ENCODE measurements at places on chromosomes 11 and 22.

DNA sequence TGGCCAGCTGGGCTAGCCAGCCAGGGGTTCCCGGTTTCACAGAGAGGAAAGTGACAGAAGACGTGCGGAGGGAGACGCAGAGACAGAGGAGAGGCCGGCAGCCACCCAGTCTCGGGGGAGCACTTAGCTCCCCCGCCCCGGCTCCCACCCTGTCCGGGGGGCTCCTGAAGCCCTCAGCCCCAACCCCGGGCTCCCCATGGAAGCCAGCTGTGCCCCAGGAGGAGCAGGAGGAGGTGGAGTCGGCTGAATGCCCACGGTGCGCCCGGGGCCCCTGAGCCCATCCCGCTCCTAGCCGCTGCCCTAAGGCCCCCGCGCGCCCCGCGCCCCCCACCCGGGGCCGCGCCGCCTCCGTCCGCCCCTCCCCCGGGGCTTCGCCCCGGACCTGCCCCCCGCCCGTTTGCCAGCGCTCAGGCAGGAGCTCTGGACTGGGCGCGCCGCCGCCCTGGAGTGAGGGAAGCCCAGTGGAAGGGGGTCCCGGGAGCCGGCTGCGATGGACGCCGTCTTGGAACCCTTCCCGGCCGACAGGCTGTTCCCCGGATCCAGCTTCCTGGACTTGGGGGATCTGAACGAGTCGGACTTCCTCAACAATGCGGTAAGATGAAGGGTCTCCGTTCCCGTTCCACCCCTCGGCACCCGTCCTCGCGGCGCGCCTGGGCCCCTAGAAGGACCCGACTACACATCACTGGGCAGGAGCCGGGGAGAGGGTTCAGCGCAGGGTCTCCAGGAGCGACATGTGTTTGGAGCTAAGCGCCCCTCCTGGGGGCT is at the start of gene CREB3L1:
CREB3L1 (plus strand) TSS at position 41 of the 765 bp plus-strand sequence; CDS start at position 491, 450 bp downstream.
- no peak for DNase-seq

DNA sequence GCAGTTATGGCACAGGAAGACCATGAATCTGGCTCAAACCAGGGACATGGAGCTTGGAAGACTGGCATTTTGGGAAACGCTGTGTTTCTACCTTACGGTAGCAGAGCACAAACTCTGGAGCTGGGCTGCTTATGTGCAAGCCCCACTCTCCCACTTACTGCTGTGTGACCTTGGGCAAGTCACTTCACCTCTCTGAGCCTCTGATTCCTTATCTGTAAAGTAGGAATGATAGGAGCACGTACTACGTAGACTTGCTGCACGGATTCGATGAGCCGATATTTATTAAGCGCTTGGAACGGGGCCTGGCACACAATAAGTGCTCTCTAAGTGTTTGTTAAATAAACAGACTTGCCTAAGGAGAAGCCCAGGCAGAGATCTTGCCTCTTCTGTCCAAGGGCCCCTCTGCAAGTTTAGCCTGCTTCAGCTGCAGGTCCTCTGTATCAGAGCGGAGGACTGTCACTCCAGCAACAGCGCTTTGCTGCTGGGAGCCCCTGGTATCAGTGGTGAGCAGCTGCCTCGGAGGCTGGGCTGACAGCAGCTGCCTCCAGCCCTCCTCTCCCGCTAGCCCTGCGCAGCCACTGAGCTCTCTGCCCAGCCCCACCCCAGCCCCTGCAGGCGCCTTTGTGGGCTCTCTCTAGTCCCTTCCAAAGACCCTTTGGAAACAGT is 96.9 kb upstream of the ANO1 start:
- no peak for DNase-seq

- DNase-seq, result no peak
These were observed 33.1 kb downstream of the PHLDB1 start for GRCh38 chr11:118640332-118641154.

DNA sequence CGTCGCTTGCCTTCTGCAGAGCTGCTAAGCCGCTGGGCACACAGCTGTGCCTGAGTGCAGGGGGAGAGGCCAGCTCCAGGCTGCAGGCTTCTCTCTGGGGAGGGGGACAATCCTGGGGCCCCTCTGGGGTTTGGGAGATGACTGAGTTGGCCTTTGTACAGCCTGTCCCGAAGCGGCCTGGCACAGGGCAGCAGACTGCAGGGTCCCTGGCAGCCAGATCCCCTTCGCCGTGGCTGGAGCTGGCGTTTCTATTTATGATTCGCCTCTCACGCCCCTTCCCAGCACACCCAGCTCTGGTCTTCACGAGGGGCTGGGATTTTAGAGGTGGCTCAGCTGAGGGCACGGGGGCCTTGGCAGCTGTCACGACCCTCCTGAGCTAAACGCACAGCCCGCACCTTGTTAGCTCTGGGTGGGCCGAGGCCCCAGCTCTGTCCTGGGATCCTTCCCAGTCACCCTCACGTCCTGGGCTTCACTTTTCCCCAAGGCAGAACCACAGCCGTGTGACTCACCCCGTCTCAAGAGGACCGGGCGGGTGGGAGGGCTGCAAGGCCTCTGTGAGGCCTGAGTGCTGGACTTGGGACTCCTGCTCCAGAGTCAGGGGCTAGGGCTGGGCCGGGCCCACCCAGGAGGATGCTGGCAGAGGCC is 18.4 kb downstream of the OSBPL5 start:
- no peak for DNase-seq

DNA sequence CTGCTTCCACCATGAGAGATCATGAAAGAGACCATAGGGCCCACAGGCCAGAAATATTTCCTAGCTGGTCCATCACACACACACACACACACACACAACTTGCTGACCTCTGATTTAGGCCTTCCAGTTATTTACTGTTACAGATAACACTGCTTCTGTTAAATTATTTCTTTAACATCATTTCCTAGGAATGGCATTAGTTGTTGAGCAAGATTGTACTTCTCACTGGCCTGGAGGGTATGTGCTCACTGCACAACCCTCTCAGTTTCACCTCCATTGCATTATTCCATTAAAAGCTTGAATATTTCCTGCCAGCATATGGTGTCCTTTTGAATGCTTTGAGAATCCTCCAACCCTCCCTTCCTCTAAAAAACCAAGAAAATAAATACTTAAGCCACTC is 104.4 kb downstream of the MICAL2 start:
- DNase-seq, result no peak

- peak; percentile 42 for DNase-seq
These were observed 5.9 kb downstream of the DBX1 start for GRCh38 chr11:20154381-20154780.

- DNase-seq, result peak; percentile 79
These were observed at the start of gene POLR3H for GRCh38 chr22:41543854-41544670. TSS of gene POLR3H (minus strand) at chr22:41544470. CDS start at chr22:41544101, 369 bp downstream.

Data from HS-5 (cell line).